ENCODE measurements at places on chromosomes 7 and 10.

DNA sequence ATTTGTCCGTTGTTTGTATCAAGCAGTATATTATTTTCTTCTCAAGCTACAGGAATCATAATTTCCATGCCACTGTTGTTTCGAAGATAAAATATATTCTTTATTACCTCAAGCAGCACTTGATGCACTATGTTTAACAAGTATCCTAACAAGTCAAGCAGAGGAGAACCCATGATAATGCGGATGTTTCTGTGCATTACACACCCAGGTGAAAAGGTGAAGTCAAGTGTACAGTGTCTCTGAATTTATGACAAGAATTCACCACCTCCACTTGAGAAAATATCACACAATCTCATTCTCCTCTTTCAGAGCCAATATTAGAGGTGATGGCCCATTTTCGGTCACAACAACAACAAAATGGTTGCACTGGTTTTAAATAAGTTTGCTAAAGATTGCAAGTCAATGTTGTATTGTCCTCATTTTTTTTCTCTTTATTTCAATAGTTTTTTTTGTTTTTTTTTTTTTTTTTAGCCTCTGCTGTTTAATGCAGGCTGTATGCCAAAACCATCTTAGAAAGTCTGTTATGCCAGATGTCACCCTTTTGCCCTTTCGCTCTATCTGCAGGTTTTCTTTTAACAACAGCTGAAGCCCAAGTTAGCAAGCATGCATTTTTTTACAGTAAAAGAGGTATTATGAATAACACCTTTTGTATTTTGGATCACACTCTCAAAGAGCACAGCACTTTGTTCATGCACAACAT lies 568.7 kb upstream of the LRRN3 start:
- DNase-seq: peak; percentile 82

DNA sequence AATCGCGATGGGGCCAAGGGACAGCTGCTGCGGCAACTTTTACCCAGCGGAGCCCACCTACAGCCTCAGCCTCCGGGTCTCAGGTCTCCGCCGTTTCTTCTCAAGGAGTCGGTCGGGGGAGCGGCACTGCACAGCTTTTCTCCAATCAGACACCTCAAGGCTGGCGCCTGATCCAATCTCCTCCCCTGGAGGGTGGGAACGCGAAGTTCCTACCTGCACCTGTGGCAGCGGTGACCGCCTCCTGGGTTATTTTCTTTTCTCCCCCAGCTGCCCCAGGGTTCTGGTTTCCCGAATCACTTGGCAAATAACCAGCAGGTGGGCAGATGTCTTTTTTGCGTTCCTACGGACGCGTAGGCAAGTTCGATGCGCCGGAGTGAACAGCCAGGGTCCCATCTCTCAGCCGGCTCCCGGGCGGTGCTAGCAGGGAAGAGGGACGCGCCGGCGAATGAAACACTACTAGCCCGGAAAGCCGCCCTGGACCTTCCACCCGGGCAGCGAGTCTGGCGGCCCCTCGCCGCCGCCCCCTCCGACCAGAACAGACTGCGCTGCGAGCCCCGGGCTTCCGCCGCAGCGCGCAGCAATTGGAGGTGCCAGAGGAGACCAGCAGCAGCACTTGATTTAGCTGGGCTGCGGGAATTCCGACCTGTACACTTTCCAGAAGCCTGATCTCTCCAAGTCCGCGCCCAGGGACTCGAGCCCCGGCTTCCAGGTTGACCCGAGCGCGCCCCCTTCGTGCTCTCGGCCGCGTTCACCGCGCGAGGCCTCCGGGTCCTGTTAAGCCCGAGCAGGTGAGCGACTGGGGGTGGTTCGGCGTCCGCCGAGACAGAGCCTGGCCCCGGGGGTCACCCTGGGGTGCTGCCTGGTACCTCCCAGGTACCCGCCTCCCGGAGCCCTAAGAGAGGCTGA lies at the start of gene PRR15:
TSS of gene PRR15 (plus strand) at position 246 of the 906 bp plus-strand sequence. CDS start 2,495 bp downstream, outside the sequence.
- peak; percentile 84 for DNase-seq

DNA sequence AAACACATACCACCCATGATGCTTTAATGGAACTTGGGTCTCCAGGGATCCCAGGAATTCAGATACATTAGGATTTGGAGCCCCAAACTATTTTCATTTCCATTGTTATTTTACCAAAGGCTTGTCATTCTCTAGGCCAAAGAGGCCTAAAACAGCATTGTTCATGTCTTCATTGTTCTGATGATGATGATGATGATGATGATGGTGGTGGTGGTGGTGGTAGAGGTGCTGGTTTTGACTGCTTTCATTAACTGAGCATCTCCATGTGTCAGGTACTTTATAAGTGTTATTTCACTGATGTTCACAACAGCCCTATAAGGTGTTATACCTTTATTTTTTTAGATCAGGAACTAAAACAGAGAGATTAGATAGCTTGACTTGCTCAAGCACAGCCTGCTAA lies 12.2 kb upstream of the RBM20 start:
- no peak for DNase-seq

- DNase-seq: no peak
These were observed 12.3 kb upstream of the SLC26A3 start for GRCh38 chr7:107815254-107815882.

- no peak for DNase-seq
These were observed 32.5 kb downstream of the DYDC1 start for GRCh38 chr10:80324086-80324485.
